ENCODE measurements at places on chromosomes 1 and 21. TPM values are rescaled to one million over a fixed set of nuclear protein-coding genes. Genes with fewer than 3 reads are reported as not detected.

GRCh38 chr21:45819478-45820170 lies 161.9 kb upstream of the COL6A1 start:
- no peaks in the 10 kb centered on the region for H3K36me3 ChIP-seq
- H3K27ac ChIP-seq, result no peak overlapping the region
- H3K27me3 ChIP-seq, result peaks cover 18% of the 10 kb centered on the region
- no peak overlapping the region for H3K4me3 ChIP-seq
- no peak for DNase-seq

- peaks cover 44% of the 10 kb centered on the region for H3K27me3 ChIP-seq
- no peak for DNase-seq
- H3K27ac ChIP-seq, result no peak overlapping the region
- no peak overlapping the region for H3K4me3 ChIP-seq
- no peaks in the 10 kb centered on the region for H3K36me3 ChIP-seq
Observed at GRCh38 chr1:2978691-2979190, 42.5 kb upstream of the ACTRT2 start.

GRCh38 chr1:26349188-26349876 lies 4.6 kb downstream of the CRYBG2 start:
- H3K27ac ChIP-seq, result no peak overlapping the region
- no peak overlapping the region for H3K4me3 ChIP-seq
- H3K27me3 ChIP-seq, result no peaks in the 10 kb centered on the region
- H3K36me3 ChIP-seq, result no peaks in the 10 kb centered on the region

DNA sequence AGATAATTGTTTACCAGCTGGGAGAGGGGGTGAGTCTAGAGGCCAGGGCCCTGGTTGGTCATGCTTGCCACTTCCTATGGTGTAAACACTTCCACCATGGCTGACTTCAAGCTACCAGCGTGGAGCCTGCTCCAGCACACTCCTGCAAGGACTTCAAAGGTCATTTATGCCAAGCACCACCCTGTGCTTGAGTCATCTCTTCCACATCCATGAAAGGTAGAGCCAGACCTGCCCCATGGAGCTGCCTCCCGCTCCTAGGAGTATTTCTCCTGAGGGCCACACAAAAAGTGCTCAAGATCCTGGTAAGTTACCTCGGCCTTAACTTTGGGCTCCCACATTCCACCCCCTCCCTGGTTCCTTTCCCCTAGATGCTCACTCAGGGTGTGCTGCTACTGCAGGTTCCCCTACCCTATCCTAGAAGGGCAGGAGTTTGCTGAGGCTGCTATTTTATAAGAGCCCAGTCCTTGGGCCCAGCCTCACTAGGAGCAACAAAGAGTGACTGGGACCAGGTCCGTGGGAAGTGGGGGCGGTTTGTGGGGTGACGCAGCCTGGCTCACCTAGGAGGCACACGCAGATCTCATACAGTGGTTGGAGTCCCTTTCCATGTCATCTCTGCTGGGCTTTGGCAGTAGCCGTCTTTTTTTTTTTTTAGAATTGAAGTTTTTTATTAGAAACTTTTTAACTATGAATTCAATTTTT lies 2.4 kb downstream of the RAB7B start:
- H3K4me1 ChIP-seq, result peaks cover 5% of the 10 kb centered on the region
- H3K36me3 ChIP-seq, result no peaks in the 10 kb centered on the region
- H3K27ac ChIP-seq, result peak overlapping the region; percentile 77
- no peak for DNase-seq

Gene IL22RA1
- total RNA-seq, result 0.73 TPM

DNA sequence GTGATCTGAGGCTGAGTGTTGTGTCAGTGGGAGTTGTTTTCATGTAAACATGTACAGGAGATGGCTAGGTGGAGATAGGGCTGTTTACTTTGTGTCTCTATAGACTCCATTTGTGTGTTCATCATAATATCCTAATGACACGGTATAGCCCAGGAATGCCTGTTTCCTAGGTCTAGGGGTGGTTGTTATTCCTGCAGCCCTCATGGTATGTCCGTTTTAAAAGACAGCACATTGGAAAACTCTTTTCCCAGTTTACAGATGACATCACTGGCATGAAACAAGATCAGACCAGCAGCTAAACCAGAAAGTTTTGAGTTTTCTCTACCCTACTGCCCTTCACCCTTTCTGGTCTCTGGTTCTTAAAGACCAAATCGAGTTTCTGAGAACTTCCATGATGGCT lies 227.3 kb upstream of the TMEM51 start:
- no peak for DNase-seq
- no peaks in the 10 kb centered on the region for H3K27me3 ChIP-seq
- H3K4me1 ChIP-seq, result no peaks in the 10 kb centered on the region
- peak overlapping the region; percentile 92 for H3K4me3 ChIP-seq

- H3K4me1 ChIP-seq, result no peaks in the 10 kb centered on the region
- H3K27me3 ChIP-seq, result no peaks in the 10 kb centered on the region
- no peak overlapping the region for H3K4me3 ChIP-seq
- no peak for DNase-seq
- no peak overlapping the region for H3K27ac ChIP-seq
Observed at GRCh38 chr1:227125929-227126545, 185.9 kb downstream of the COQ8A start.

- peak overlapping the region; percentile 38 for H3K27ac ChIP-seq
- H3K27me3 ChIP-seq, result no peaks in the 10 kb centered on the region
- no peak for DNase-seq
- H3K4me1 ChIP-seq, result no peaks in the 10 kb centered on the region
- no peak overlapping the region for H3K4me3 ChIP-seq
- no peaks in the 10 kb centered on the region for H3K36me3 ChIP-seq
Observed at GRCh38 chr1:77378723-77379535, 97.1 kb downstream of the AK5 start.

DNA sequence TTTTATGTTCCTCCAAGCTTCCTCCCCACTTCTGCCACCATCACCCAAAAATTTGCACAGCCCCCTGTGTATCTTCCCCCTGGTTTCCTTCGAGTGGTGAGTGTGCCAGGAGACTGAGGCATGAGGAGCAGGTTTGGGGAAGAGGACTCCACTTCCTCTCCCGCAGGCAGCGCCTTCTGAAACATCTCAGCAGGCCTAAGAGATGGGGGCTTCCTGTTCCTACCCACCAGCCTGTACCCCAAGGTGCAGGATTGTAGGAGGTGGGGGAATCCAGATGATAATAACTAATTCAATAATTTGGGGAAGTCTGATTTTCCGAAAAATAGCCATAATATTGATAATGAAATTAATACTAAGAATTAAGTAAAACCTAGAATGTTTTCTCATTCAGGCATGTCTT lies 62.4 kb downstream of the RHBG start:
- peaks cover 70% of the 10 kb centered on the region for H3K27me3 ChIP-seq
- H3K36me3 ChIP-seq, result no peaks in the 10 kb centered on the region
- H3K27ac ChIP-seq, result no peak overlapping the region
- no peaks in the 10 kb centered on the region for H3K4me1 ChIP-seq

DNA sequence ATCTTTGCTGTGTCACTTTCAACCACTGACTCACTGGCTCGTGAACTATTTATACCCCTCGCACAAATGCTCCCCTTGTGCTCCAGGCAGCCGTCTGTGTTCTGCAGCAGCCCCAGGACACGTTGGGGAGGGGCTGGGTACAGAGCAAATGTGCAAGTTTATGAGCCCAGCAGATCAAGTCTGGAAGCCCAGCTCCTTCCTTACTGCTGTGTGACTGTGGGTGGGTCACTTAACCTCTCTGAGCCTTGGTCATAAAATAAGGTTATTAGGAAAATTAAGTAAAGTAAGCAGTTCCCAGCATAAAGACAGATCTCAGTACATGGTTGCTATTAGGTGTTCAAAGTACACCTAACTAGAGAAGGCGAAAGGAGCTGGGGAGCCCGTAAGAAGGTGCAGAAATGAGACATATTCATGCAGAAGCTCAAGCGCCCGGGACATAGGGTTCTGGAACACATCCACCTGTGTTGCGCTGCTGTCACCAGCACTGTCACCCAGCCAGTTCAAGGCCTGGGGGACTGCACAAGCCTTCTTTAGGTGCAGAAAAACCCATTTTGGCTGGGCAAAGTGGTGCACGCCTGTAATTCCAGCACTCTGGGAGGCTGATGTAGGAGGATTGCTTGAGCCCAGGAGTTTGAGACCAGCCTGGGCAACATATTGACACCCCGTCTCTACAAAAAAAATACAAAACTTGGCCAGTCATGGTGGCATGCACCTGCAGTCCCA lies 13.8 kb downstream of the EFHD2 start:
- no peaks in the 10 kb centered on the region for H3K4me1 ChIP-seq
- no peak for DNase-seq
- H3K36me3 ChIP-seq, result no peaks in the 10 kb centered on the region
- H3K27me3 ChIP-seq, result no peaks in the 10 kb centered on the region
- H3K27ac ChIP-seq, result no peak overlapping the region

DNA sequence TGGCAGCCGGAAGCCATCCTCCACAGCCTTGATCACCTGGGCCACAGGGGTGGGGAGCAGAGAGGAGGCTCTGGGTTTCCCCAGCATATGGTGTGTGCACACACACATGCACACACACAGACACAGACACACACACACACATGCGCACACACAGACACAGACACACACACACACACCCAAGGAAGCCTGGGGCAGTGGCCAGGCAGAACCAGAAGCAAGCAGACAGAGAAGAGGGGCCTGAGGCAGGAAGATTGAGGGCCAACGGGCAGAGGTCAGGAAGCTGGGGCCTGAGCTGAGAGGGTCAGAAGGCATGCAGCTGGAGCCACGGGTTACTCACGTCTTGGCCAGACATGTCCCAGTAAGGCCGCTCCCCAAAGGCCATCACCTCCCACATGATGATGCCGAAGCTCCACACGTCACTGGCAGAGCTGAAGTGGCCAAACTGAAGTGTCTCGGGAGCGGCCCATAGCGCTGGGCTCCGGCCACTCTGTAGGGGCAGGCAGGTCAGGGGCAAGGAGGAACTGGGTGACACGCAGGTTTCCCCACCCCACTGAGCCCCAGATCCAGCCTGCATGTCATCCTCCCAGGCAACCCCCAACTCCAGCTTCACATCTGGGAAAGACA lies 27.4 kb downstream of the CDCA8 start:
- H3K4me1 ChIP-seq, result no peaks in the 10 kb centered on the region
- DNase-seq, result no peak
- no peaks in the 10 kb centered on the region for H3K36me3 ChIP-seq
- no peak overlapping the region for H3K27ac ChIP-seq
- H3K4me3 ChIP-seq, result no peak overlapping the region

DNA sequence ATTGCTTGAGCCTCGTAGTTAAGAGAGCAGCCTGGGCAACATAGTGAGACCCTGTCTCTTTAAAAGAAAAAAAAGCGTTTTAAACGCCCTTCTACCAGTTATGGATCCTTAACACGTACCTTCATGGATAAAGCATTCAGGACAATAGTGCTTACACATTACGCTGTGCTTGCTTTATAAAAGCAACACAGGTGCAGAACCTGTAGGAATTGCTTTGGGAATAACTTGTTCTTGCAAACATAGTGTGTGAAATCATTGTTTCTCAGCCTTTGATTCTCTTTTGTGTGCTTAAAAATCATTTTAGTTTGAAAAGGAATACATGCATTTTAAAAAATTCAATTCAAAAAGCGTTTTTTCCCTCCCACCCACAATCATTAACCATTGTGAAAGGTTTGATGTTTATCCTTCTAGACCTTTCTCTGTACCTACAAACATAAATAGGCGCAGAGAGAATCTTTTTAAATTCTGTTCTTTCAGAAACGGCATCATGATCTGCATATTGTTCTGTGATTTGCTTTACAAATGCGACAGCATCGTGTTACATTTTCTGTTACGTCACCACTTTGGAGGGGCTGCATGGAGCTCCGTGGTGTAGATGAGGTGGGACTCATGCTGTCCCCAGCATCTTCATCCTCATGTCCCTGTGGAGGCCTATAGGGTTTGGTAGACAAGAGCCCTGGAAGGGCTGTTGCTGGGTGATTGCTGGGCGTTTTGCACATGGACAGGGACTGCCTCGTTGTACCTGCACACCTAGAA lies 54.6 kb downstream of the SPSB1 start:
- H3K27ac ChIP-seq, result peak overlapping the region; percentile 85
- DNase-seq, result no peak
- no peak overlapping the region for H3K4me3 ChIP-seq
- H3K4me1 ChIP-seq, result peaks cover 28% of the 10 kb centered on the region

DNA sequence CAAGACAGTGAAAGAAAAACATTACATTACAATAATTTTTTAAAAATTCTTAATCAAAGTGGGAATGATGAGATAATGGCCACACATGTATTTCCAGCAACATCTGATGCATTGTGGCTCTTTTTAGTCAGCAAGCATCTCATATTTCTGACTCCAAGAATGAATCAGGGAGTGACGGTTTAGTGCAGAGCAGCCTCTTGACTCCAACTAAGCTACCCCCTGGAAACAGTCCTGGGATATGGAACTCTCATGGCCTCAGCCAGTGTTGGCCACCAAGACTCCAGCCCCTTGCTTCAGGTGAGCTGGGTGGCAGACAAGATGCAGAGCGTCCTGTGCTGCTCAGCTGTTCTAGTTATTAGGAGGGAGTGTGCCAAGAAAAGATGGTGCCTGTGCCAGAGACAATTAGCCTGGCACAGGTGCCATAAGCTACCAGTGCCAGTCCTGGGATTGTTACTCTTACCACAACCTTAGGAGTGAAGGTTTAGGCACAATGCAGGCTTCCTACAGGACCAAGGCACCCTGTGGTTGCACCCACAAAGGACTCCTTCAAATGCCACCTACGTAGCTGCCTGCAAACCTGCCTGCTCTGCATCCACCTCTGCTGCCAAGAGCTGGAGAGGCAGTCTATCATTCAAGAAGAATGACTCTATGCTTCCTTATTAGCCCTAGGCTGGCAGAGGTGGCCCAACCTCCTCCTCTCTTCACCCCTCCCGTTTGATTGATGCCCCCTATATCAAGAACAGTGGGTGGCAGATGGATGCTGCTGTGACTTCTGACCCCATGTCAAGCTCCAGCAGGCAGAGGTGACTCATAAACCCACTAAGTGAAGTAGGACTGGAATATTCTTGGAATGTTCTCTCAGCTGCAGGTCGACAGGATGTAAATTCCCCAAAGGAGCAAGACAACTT lies 6.0 kb upstream of the SEC16B start:
- no peak overlapping the region for H3K4me3 ChIP-seq
- H3K27me3 ChIP-seq, result no peaks in the 10 kb centered on the region
- no peak for DNase-seq
- H3K36me3 ChIP-seq, result no peaks in the 10 kb centered on the region
- no peak overlapping the region for H3K27ac ChIP-seq
